ENCODE measurements at places on chromosomes 13 and 19.
A peak's percentile ranks its signal among the peaks of the same experiment; 100 is the strongest.

GRCh38 chr13:36998624-36999041 lies 507 bp downstream of the ALG5 start:
- DNase-seq = no peak

DNA sequence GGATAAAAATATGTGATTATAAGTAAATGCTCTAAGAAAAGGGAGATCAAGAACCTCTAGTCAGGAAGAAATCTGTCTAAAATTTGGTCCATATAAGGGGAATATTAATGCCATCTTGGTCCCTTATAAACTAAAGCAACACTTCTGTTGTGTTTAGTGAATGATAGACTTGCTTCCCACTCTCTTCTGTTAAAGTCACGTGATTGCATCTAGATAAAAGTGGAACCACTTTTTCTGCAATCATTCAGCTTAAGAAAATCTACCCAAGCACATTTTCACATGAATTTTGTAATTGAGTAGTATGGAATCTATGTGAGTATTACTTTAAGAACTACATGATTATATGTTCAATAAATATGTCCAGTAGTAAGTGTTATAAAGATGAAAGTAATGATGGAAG lies 782.9 kb upstream of the MIR17HG start:
- no peak for DNase-seq

DNA sequence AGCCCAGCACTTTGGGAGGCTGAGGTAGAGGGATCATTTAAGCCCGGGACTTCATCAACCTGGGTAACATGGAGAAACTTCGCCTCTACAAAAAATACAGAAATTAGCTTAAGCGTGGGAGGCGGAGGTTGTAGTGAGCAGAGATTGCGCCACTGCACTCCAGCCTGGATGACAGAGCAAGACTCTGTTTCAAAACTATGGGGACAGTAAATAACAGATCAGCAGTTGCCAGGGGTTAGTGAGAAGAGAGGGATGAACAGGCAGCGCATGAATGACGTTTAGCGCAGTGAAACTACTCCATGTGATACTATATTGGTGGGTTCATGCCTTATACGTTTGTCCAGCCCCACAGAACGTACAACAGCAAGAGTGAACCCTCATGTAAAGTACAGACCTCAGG lies 7.1 kb upstream of the ICAM3 start:
- DNase-seq = no peak

GRCh38 chr13:110529522-110530311 lies 31.8 kb downstream of the RAB20 start:
- no peak for DNase-seq

- DNase-seq = no peak
Measured at GRCh38 chr19:39142630-39143029, 17.0 kb downstream of the PAK4 start.

DNA sequence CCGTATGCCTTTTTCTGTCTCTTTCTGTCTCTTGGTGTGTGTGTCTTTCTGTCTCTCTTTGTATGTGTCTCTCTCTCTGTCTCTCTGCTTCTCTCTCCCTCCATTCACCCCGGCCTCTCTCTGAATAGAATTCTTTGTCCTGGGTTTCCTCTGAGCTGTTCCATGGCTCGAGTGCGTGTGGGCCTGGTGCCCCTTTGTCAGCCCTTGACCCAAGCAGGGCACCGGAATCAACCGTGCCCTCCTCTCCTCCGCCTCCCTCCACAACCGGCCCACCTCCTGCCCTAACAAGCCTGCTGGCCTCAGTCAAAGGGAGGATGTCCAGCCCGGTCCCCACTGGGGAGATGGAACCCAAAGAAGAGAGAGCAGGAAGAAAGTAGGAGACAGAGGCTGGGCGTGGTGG lies 3.2 kb downstream of the AXL start:
- DNase-seq = no peak

GRCh38 chr19:45814166-45814780 lies 835 bp downstream of the RSPH6A start:
- DNase-seq = no peak

DNA sequence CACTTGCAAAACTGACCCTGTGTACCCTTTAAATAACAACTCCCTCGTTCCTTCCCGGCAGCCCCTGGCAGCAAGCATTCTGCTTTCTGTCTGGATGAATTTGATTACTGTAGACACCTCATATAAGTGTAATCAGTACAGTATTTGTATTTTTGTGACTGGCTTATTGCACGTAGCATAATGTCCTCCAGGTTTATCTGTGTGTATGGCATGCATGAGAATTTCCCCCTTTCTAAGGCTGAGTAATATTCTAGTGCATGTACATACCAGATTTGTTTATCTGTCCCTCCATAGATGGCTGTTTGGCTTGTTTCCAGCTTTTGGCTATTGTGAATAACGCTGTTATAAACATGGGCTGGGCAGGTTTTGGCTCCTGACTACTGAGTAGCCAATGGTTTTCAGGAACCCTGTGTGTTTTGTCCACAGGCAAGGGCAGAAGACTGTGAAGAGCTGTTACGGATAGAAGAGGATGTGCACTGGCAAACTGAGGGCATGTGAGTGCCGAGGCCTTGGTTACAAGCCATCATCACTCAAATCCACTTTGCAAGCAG lies 98.0 kb downstream of the ESD start:
- DNase-seq = peak; percentile 37

GRCh38 chr13:27973291-27973690 lies 4.2 kb upstream of the CDX2 start:
- no peak for DNase-seq

DNA sequence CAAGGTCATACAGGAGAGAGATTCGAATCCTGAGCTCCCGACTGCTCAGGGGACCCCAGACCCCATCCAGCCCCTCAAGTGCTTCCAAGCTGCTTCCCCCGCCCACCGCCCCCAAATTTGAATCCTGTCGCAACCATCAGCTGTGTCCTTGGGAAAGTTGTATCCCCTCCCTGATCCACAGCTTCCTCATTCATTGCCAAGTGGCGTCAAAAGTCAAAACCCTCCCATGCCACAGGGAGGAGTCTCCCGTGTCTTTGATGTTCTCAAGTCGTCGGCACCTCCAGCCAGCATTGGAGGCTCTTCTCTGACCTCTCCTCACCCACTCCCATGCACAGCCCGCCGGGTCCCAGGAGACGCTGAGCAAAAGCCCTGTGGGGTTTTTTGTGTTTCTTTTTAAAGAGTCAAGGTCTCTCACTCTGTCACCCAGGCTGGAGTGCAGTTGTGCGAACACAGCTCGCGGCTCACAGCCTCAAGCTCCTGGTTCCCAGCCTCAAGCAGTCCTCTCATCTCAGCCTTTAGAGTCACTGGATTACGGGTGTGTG lies 2.8 kb upstream of the IFI30 start:
- DNase-seq = no peak

DNA sequence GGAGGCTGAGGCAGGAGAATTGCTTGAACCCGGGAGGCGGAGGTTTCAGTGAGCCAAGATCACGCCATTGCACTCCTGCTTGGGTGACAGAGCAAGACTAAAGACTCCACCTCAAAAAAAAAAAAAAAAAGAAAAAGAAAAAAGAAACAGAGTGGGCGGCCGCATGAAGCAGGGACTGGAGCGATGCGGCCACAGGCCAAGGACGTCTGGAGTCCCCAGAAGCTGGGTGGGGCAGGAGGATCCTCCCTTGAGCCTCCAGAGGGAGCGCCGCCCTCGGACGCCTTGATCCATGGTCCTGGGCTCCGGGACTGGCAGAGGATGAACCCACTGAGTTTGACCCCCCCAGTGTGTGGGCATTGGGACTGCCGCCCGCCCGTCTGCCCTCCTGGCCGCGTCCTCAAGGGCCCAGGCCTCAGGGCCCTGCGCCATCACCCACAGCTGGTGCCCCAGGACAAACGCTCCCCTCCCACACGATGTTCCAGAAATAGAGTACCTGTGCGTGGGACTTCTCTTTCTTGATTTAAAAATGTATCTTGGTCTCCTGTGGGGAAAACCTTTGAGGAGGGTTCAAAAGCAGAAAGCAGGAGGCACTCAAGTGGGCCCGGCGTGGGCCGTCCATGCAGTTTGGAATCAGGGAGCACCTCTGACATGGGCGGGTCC lies 15.5 kb downstream of the BTBD2 start:
- no peak for DNase-seq

DNA sequence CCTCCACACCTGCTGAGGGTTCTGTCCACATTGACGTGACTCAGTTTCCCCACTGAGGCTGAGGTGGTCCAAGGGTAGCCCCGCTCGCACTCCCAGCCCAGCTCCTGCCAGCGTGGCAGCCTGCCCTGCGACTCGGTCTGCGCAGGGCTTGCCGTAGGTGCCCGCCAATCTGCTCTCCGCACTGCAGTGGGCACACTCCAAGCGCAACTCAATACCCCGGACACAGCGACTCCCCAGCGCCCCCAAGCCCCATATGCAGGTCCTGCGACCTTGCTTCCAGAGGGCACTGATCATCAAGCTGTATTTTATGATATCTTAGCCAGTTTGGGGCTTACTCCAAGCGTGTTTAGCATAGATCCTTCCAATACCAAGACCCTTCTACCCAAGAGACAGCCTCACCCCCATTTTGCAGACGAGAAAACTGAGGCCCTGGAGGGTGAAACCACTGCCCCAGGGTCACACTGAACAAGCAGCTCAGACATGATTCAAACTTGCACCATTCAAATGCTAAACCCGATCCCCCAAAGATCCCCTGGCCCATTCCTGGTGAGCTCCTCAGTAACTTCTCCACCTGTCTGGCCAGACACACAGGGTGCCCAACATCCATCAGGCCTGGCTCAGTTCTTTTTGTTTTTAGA lies 13.5 kb downstream of the PTPRS start:
- no peak for DNase-seq

- no peak for DNase-seq
Measured at GRCh38 chr19:10043286-10043927, 30.1 kb downstream of the RDH8 start.

DNA sequence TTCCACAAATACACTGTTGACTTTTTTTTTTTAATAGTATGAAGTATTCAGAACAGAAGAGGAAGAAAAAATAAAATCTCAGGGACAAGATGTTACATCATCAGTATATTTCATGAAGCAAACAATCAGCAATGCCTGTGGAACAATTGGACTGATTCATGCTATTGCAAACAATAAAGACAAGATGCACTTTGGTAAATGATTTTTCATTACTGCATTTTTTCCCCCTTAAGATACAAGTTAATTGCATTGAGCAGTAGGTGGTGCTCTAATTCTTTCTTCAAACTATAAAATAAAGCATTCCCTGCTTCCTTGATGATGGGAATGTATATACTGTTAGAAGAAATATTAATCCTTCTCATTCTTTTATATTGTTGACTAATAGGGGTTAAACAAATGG lies 17.1 kb downstream of the UCHL3 start:
- DNase-seq = no peak

GRCh38 chr13:94632226-94632980 lies 30.7 kb downstream of the GPR180 start:
- DNase-seq = no peak

- DNase-seq = no peak
Measured at GRCh38 chr13:79297128-79297527, 108.9 kb downstream of the RBM26 start.

GRCh38 chr19:31555634-31556215 lies 206.5 kb upstream of the TSHZ3 start:
- no peak for DNase-seq

- DNase-seq = no peak
Measured at GRCh38 chr13:110716247-110716515, 2.7 kb downstream of the ING1 start.

DNA sequence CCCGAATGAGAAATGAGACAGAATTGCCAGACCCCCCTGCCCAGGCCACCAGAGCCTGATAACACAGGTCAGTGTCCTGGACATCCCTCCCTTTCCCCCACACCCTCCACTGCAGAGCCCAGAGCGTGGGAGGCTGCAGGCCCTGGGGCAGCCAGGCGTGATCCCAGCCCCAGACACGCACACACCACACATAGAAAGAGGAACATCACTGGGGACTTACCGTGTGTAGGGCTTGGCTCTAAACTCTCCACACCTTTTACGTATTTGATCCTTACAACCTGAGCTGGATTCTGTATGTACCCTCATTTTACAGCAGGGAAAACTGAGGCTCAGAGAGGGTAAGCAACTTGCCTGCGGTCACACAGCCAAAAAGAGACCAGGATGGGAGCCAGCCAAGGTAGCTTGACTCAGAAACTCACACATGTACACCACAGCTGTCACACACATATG lies 334 bp upstream of the ANGPTL6 start:
- DNase-seq = no peak

DNA sequence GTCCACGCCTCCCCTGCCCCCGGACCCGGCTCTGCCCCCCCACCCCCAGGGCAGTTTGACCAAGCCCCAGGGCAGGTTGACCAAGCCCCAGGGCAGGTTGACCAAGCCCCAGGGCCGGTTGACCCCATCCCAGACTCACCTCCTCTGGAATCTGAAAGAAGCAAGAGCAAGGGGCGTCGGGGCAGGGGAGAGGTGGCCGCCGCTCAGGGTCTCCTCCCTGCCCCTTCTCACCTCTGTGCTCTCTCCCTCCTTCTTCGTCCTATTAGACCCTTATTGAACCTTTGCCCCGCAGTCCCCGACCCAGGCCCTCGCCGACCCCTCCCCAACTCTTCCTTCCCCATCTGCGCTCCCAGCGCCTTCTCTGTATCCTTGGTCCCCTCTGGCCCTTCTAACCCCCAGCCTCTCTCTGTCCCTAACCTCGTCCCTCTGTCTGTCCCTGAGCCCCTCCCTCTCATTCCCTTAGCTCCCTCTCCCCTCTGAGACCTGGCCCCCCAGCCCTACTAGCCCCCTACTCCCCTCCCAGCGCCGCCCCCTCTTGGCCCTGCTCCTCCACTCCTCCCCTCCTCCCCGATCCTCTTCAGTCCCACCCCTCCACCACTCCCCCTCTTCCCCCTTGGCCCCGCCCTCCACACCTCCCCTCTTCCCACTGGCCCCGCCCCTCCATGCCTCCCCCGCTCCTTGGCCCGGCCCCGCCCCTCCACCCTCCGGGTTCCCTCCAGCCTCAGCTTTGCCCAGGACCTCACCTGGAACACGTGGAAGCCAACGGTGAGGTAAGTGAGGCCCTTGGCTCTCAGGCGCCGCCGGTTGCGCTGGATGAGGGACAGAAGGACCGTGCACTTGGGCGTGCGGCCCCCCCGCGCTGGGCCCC lies 7.6 kb downstream of the CAPN12 start:
- no peak for DNase-seq

- no peak for DNase-seq
Measured at GRCh38 chr13:80901111-80901510, 560.2 kb upstream of the SPRY2 start.

GRCh38 chr13:32042551-32042950 lies 11.0 kb downstream of the FRY start:
- DNase-seq = no peak

DNA sequence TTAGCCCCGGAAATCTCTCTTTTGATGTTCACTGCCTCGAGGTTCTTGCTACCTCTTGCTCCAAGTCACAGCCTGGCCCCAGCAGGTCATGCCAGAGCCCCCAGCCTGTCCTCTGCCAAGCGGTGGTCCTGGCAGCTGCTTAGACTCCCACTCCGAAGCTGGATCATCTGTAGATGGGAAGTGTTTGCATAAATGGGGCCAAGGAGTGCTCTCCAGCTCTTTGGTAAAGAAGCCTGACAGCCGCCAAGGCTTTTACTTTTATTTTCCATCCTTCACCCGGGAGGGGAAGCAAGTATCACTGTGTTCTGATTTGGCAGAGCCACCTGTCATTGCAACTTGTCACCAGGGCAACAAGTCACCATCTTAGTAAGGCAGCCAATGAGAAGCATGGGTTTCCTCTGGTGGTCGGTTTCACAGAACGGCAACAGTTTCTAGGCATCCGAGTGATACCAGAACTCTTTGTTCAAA lies 10.6 kb upstream of the RETN start:
- no peak for DNase-seq

- DNase-seq = no peak
Measured at GRCh38 chr13:33369073-33369472, 83.5 kb upstream of the STARD13 start.
